Cardiac atrium fibroblast (primary cell): ENCODE measurements at places on chromosomes 1 and 21. TPM values are rescaled to one million over a fixed set of nuclear protein-coding genes. Genes with fewer than 3 reads are reported as not detected.

EXOSC10 gene
- total RNA-seq, result 39.0 and 39.7 TPM in 2 replicates

LHX4 gene
- not detected in 2 replicates for total RNA-seq

DNM3 gene
- total RNA-seq, result 0.16 and 0.36 TPM in 2 replicates

HAO2 gene
- not detected in 2 replicates for total RNA-seq

RXFP4 gene
- not detected in 2 replicates for total RNA-seq

ITGB2 gene
- 0.16 TPM in 1 of 2 replicates, not detected in the other for total RNA-seq

HRNR gene
- not detected in 2 replicates for total RNA-seq

HSPA6 gene
- total RNA-seq, result 0.90 TPM in 1 of 2 replicates, not detected in the other
